ENCODE measurements at places on chromosomes 12 and 14.

DNA sequence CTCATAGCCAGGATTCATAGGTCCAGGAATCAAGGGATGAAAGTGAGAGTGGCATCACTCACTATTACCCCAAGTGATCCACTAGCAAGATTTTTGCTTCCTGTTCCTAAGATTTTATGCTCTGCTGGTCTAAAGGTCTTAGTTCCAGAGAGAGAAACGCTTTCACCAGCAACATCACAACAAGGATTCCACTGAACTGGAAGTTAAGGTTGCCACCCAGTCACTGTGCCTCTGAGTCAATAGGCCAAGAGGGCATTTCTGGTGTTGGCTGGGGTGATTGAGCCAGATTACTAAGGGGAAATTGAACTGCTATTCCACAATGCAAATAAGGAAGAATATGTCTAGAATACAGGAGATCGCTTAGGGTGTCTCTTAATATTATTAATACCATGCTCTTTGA, 142.5 kb upstream of the ARID2 start:
- no peak for DNase-seq

GRCh38 chr12:14795028-14795448, 8.2 kb downstream of the WBP11 start:
- DNase-seq: peak; percentile 16

GRCh38 chr14:102928412-102929240, 6.2 kb downstream of the AMN start:
- DNase-seq: no peak

DNA sequence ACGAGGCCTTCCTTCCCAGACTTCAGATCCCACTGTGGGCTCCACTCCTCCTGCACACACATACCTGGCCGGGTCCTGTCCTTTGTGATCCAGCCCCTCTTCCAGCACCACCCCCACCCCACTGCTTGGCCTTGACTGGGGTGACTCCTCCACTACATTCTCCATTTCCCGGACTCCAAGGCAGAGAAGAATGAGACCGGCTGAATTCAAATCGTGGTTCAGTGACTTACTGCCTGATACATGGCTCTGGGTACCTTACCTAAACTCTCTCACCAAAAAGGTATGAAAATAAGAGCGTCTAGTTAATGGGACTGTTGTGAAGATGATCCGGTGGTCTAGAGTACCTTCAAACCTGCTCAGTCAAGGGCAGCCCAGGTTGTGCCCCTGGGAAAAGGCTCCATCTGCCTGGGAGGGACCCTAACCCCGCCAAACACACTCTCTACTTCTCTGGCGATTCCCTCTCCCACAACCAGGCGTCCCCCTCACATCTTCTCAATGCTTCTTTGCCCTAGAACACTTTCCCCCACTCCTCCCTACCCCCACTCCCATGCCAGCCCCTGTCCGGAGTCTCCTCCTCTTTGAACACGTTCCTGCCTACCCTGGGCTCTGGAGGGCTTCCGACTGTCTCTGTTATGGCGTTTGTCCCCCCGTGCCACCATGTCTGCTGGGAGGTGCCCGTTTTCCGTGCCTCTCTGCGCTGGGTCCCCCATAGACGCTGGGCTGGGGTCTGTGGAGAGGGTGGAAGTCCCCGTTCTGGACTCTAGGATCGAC, 1.5 kb upstream of the ZBTB42 start:
- DNase-seq: no peak

DNA sequence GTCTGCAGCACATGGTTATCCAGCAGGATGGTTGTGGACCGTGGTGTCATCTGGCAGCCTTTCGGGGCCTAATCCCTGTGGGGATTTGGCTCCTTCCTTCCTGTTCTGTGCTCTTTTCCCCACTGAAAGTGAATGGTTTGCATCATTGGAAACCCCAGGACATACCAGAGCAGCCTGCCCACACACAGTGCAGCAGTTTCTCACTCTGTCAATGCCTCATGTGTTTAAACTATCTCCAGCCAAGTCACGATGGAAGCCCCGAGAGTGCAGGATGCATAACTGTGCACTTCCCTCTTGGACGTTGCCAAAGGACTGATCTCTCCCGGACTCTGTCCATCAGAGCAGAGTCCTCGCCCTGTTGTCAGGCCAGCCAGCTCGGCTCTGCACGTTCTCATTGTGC, 29.0 kb upstream of the AMN start:
- DNase-seq: peak; percentile 98

GRCh38 chr12:88420457-88420856, 159.8 kb downstream of the KITLG start:
- DNase-seq: peak; percentile 98

GRCh38 chr14:98445718-98446117, 826.3 kb downstream of the BCL11B start:
- DNase-seq: no peak

- no peak for DNase-seq
Measured at GRCh38 chr12:105992849-105993740, 145.7 kb downstream of the NUAK1 start.

DNA sequence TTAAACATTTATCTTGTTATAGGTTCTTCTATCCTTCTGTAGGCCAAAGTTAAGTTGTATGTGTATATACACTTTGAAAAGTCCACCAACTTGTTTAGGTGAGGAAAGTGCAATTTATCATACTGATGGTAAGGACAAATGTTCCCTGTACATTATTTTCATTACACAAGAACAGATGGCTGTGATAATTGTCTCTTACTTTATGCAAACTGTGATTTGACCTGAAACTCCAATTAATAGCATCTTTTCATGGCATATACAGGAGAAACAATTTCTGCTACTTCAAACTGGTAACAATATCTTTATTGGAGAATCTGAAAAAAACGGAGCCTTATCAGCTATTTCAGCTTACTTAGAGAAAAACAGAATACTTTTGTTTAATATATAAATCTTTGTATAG, 5.6 kb downstream of the TRIM9 start:
- no peak for DNase-seq

GRCh38 chr14:25110106-25110505, 60.2 kb upstream of the STXBP6 start:
- peak; percentile 6 for DNase-seq

DNA sequence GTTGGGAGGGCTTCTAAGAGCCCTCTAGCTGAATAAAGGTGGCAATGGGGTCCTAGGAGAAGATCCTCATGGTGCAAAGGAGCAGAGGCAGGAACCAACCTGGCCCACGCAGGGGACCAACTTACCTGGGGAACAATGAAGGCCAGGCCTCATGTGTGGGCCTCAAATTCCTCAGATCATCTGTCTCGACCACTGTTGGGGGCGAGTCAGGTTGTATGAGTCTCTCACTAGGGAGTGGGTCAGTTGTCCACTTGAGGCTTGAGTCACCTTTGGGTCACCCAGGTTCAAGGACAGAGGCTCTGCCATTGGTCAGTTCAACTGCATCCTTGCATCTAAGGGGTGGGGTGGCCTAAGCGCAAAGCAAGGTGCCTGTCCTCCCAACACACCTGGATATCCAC, 43.7 kb upstream of the BDKRB2 start:
- no peak for DNase-seq

DNA sequence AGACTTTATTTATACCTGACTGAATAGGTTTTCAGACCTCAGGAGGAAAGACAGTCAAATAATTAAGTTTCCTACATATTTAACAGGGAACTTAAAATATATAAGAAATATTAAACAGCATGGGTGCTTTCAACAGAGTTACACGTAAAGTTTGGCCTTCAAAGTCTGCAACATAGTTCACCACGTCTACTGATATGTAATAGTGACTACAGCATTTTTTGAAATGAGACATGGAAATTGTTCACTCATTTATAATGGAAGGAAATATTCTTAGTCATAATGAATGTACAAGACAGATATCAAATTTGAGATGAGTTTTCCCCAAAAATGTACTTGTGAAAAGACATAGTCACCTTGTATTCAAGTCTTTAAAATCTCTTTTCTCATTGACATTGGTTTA, 56.7 kb upstream of the KCNMB4 start:
- DNase-seq: peak; percentile 7

All from fibroblast of mammary gland (primary cell).